GM12878 (cell line): ENCODE measurements at places on chromosomes 16 and 17. TPM values are rescaled to one million over a fixed set of nuclear protein-coding genes. Genes with fewer than 3 reads are reported as not detected.

The GAS2L2 gene
- total RNA-seq, result not detected in 2 replicates

The DPEP2 gene
- total RNA-seq, result 1.9 and 2.7 TPM in 2 replicates

The PDIA2 gene
- total RNA-seq, result 0.32 and 0.36 TPM in 2 replicates

The SLFN11 gene
- 30.9 and 33.7 TPM in 2 replicates for total RNA-seq

The ITPRIPL2 gene
- 14.3 and 14.7 TPM in 2 replicates for total RNA-seq

The C17orf107 gene
- 0.16 and 0.46 TPM in 2 replicates for total RNA-seq

The PABPN1L gene
- total RNA-seq, result not detected in 2 replicates

GRCh38 chr17:18020971-18021370 lies 18.0 kb downstream of the ATPAF2 start:
- DNase-seq, result no peak

GRCh38 chr16:58049232-58050185 lies 24.0 kb downstream of the MMP15 start:
- DNase-seq, result no peak

DNA sequence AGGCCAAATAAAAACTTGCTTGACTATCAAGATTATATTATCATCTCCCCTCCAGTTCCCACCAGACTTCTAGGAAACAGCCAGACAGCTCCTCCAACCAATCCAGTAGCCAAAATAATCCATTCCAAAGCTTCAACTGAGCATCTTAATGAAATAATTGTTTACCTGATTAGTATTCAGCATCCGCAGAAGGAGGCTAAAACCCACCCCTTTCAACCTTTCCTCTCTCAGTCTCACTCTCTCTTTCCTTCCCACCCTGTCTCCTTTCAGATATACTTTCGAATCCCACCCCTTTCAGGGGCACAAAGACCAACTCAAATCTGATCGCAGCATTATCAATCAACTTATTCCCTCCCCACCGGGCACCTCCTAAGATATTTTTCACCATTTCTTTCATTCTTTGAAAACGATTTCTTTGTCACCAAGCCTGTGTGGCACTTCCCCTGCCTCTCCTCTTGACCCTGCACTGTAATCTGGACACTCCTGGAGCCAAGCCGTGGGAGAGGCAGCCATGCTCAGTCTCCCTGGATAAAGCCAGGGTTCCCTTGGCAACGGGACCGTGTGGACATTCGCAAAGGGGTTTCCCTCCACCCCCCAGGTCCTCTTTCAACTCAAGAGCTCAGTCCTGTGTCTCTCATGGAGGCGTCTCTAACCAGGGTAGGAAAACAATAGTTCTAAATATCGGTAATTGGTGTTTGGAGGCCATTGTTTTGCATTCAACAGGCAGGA lies at the start of gene ANKFN1:
Gene ANKFN1, plus strand, starts transcription at position 602 of the 729 bp plus-strand sequence. CDS start 59,193 bp downstream, outside the sequence.
- DNase-seq, result no peak

- DNase-seq, result no peak
Observed at GRCh38 chr17:63431939-63432804, 13.9 kb downstream of the CYB561 start.

DNA sequence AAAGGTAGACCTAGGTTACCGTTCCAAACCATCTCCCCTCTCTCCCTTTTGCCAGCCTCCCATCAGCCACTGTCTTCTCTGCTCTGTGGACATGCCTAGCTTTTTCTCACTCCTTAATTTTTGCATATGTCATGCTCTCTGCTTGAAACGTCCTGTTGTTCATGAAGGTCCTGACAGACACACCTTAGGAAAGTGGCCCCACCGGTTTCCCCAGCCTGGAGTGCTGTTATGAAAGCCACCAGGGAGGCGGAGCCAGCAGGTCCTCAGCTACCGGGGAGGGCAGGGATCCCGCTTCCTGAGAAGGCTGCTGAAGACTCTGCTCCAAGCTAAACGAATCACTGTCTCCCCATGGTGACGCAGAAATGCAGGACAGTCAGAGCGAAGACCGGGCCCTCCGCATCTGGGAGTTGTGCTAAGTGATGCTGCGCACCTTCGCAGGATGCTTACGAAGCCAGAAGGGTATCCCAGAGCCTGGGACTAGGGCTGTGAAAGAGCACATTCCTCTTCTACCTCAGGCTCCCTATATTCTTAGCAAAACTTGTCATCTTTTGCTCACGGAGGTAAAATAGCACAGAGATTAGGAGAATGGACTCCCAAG lies 2.3 kb upstream of the SLC16A11 start:
- no peak for DNase-seq

DNA sequence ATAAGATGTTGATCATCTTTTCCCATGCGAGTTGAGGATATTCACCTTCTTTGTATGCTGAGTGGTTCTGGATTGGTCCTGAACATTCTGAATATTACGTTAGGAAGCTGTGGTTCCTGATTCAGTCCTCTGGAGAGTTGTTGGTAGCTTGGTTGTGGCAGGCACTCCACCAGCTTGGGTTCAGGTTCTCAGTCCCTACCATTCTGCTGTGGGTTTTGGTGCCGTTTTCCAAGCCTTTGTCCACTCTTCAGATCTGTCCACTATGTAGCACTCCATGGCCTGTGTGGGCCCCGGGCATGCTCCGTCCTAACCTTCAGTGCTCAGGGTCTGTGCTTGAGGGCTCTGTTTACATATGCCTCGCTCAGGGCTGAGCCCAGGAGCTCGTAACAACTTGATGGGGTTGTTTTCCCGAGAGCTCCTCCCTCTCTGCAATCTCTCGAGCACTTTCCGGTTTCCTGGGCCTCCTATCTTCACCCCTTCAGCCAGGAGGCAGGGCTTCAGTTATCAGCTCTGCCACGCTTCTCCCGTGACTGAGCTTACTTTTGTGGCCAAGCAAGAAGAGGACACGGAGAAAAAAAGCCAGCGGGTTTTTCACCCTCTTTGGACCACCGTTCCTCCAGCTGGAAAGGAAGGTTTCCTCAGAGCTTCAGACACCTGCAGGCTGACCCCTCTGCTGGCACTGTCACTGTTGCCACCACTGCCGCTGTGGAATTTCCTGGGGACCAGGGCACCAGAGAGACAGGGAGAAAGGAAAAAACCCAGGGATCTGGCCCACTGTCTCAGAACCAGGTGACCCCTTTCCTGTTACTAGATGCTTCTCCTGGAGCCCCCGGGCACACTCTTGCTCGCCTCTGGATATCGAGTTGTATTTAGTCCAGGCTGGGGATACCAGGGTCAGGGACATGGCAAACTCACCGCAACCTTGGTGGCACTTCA lies 19.6 kb downstream of the KIAA0513 start:
- no peak for DNase-seq

GRCh38 chr16:73163238-73163815 lies 115.4 kb upstream of the ZFHX3 start:
- no peak for DNase-seq

- no peak for DNase-seq
Observed at GRCh38 chr17:66965801-66966262, 1.3 kb downstream of the CACNG4 start.

DNA sequence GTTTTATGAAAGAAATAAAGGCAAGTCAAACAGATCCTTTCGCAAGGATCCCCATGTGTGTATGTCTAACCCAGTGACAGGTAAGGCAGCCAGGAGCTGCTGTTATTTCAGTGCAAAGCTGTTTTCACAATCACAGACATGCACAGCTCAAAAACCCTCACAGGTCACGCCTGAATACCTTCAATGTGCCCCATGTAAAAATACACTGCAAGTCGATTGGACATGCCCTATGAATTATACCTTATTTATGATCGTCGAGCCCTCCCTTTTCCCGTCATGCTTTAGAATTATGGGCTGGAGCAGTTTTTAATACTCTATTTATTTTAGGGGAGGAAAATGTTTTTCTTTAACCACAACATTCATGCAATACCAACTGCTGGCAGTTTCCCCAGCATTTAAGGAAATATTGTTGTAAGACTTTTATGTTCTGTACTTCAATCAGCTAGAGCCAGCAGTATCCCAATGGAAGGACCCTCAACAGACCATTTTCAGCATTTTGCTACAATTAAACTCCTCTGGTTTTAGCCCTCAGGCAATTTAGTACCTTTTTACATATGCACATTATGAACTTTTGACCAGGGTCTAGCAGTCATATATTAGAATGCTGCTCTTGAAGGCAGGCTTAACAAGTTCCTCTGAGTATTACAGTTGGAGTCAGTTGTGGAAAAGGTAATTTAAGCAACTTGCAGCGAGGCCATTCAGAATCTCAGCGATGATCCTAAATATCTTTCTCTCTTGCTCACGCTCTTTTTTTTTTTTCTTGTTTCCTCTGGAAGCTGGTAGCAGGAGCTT lies 362.2 kb downstream of the WWOX start:
- DNase-seq, result no peak

DNA sequence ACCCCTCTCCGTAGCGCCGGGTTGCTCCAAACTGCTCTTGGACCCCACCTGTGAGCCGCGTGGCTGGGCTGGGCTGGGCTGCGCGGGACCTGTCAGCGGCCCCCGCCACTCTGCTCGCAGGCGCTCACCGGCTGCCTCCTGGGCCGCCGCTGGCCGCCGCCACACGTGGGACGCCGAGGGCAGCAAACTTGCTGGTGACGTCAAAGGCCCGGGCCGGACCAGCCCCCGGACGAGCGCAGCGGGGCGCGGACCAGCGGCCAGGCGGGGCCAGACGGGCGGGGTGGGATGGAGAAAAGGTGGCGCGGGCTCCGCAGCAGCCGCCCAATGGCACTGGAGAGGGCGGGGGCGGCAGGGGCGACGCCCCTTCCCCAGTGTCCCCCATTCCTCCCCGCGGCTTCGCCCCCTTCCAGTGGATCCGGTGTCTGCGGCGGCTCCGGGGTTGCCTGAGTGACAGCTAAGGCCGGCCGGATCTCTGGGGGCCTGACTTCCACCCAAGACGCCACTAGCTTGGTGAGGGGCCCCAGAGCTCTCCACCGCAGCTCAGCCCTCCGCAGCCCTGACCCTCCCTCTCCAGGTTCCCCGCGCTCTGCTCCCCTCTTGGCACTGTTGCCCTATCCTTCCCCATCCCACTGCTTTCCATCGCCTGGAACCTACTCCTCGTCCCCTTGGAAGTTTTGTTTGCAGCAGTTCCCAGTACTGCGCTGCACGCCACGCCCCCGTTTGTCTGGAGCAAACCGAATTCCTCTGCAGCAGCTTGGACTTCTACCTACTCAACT lies at the start of gene HS3ST3A1:
Gene HS3ST3A1, minus strand, starts transcription at position 154 of the 776 bp plus-strand sequence. CDS start 800 bp downstream, outside the sequence.
- DNase-seq, result no peak

DNA sequence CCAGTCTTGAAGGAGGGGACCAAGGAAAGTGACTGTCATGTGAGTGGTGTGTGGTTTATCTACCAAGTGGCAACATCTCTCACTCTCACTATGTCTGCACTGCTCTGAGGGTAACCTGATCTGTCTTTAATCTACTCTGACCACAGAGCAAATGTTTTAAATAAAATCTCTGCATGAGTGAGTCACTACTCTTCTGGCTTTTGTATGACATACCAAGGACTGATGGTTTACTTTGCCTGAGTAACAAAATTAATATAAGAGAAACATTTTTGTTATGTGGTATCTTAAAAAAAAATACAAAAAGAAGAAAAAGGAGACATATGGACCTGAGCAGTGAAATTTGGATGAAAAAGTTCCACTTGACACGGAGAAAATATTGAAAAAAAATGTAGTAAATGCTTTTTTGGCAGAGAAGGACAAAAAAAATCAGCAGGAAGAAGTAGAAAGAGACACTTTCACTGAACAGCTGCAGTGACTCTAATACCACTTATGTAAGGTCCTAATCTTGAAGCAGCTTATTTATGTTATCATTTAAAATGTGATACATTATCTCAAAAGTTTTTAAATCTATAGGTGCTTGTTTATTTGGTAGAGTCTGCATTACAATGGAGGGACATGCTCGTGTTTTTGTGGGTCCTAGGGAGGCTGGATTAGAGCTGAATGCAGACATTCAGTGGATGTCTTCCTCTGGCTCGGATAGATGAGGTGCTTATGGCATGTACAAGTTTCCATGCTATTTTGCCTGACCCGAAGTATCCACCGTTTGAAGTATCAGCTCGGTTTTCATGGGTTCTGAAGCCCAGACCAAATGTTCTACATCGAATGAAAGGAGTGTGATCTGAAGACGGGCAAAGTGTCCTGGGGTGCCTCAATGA lies 240.7 kb downstream of the MAP2K6 start:
- no peak for DNase-seq

DNA sequence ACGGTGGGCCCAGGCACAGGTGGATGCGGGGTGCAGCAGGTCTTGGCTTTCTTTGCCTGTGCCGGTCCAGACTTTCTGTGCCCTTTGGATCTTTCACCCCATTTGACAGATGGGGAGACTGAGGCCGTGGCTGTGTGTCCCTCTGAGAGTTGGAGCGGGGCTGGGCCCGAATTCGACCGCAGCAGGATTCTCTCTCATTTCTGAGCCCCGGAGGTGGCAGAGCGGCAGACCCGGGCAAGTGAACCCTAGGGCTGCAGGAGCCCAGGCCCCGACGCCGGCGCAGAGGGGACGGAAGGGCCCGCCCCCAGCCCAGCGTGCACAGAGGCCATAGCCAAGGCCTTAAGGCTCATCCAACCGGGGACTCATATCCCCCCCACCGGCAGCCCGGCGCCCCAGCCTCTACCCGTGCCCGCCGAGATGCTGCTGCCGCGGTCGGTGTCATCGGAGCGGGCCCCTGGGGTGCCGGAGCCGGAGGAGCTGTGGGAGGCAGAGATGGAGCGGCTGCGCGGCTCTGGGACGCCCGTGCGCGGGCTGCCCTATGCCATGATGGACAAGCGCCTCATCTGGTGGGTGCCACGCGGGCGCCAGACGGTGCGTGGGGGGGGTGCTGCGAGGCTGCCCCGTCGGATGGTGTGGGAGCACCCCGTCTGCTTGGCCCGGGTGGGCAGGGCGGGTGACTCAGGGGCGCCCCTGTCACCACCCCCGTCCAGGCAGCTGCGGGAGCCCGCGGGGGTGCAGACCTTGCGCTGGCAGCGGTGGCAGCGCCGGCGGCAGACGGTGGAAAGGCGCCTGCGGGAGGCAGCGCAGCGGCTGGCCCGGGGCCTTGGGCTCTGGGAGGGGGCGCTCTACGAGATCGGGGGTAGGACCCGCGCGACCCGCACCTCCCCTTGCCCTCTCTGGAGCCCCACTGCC lies 857 bp downstream of the TMC8 start:
- no peak for DNase-seq

DNA sequence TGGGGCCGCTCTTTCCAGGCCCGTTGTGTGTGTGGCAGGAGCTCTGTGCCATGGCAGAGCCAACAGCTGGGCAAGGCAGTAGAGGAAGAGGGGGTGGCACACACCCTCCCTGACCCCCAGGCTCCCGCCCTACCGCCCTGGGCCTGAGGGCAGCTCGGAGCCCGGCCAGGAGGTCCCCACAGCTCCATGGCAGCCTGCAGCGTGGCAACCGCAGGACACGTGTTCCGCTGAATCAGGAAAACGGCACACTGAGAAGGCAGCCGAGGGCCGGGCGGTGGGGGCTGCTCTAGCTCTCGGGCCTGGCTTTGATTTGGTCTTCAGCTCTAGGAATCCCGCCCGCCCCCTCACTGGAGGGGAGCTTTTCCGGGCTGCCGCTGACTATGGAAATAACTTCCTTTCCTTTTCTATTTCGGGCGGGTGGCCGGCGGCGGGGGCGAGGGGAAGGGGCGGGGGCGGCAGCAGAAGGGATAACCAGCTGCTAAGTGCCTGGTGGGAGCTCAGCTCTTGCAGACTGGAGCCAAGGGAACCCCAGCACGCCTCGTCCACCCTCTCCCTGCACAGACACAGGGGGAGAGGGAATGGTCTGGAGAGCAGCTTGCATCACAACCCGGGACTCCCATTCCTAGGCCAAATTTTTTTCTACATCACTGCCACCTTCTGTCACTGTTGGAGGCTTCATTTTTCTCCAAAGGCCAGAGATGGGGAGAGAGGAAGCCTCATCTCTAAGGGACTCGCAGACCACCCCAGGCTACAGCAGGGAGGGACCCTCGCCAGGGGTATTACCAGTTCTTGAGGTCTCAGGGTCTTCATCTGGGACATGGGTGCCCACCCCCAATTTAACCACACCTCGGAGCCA lies 24.8 kb upstream of the MRPS23 start:
- DNase-seq, result no peak
